Common myeloid progenitor, CD34-positive (primary cell): ENCODE measurements at places on chromosomes 16 and 17.

GRCh38 chr17:39750131-39751015 is 12.6 kb downstream of the GRB7 start:
- H3K27ac ChIP-seq, result no peak overlapping the region
- no peaks in the 10 kb centered on the region for H3K27me3 ChIP-seq
- H3K4me1 ChIP-seq, result no peaks in the 10 kb centered on the region
- H3K4me3 ChIP-seq, result no peak overlapping the region
- no peaks in the 10 kb centered on the region for H3K36me3 ChIP-seq
- no peak for DNase-seq

DNA sequence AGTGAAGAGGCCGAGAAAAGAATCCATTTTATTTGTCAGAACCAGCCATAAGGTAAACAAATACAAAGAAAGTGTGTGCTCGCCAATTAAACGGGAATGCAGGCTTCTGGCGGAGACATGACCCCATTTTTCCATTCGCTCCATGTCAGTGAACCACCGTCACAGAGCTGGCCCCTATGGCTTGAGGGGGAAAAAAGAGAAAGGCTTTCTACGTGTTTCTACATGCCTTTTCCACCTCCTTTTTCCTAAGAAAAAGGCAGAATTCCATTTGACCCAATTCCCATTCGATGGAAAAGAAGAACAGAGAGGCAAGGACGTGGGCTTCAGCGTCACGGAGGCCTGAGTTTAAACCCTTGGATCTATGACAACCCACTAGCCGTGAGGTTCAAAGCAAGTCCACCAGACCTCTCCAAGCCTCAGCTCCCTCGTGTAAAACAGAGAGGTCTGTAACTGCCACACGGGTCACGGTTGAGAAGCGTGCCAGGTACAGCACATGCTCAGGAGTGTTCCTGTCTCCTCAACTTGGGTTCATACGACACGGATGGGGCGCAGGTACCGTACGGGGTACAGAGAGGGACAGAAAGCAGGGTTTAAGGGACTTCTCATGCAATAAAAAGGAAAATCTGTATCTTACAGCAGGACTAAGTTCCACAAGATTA is 91.9 kb downstream of the NXN start:
- H3K36me3 ChIP-seq, result no peaks in the 10 kb centered on the region
- no peak overlapping the region for H3K27ac ChIP-seq
- peaks cover 43% of the 10 kb centered on the region for H3K27me3 ChIP-seq
- no peak for DNase-seq
- H3K4me3 ChIP-seq, result no peak overlapping the region

- H3K27ac ChIP-seq, result no peak overlapping the region
- no peaks in the 10 kb centered on the region for H3K27me3 ChIP-seq
- no peaks in the 10 kb centered on the region for H3K4me1 ChIP-seq
- H3K36me3 ChIP-seq, result peaks cover 4% of the 10 kb centered on the region
Measured at GRCh38 chr17:8910969-8911604, 43.6 kb upstream of the PIK3R6 start.

DNA sequence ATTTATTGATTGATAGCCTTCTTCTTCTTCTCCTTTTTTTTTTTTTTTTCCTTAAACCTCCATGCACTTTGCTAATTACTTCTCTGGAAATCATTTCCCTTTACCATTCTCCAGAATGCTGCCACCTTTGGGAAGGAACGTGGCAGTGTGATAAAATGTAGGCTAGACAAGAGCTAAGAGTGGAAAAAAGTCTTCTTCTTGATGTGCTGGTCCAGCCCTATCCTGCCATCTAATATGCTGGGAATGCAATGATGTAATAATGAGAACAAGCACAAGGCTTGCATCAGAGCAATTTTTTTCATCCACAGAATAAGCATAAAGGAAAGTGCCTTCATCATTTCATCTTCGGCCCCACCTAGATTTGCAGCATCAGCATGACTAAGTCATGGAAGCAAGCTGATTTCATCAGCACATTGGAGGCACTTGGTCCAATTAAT is 128.7 kb upstream of the ZFHX3 start:
- no peak overlapping the region for H3K27ac ChIP-seq
- DNase-seq, result no peak
- H3K4me3 ChIP-seq, result no peak overlapping the region
- H3K27me3 ChIP-seq, result no peaks in the 10 kb centered on the region
- H3K4me1 ChIP-seq, result peaks cover 3% of the 10 kb centered on the region

GRCh38 chr17:30805944-30806456 is 18.5 kb downstream of the CRLF3 start:
- H3K36me3 ChIP-seq, result peaks cover 29% of the 10 kb centered on the region
- no peak overlapping the region for H3K4me3 ChIP-seq
- H3K27me3 ChIP-seq, result no peaks in the 10 kb centered on the region
- H3K27ac ChIP-seq, result no peak overlapping the region
- peaks cover 40% of the 10 kb centered on the region for H3K4me1 ChIP-seq

GRCh38 chr17:70184770-70185169 is 15.4 kb downstream of the KCNJ2 start:
- no peaks in the 10 kb centered on the region for H3K36me3 ChIP-seq
- no peaks in the 10 kb centered on the region for H3K27me3 ChIP-seq
- H3K4me1 ChIP-seq, result no peaks in the 10 kb centered on the region
- no peak overlapping the region for H3K4me3 ChIP-seq
- DNase-seq, result no peak
- no peak overlapping the region for H3K27ac ChIP-seq

GRCh38 chr16:70298988-70299938 is at the start of gene DDX19B:
Gene DDX19B, plus strand, starts transcription at chr16:70299186. Its CDS starts 112 bp downstream, at chr16:70299298.
- peak within 1 kb of the TSS; percentile 80 for H3K4me3 ChIP-seq
- H3K4me1 ChIP-seq, result peaks cover 16% of the 10 kb centered on the region
- DNase-seq, result peak; percentile 82
- peaks cover 12% of the 10 kb centered on the region for H3K36me3 ChIP-seq
- H3K27ac ChIP-seq, result peak within 1 kb of the TSS; percentile 82
